ENCODE measurements at places on chromosomes 2 and 18. TPM values are rescaled to one million over a fixed set of nuclear protein-coding genes. Genes with fewer than 3 reads are reported as not detected.

- no peak for DNase-seq
Observed at GRCh38 chr2:28296904-28297303, 95.8 kb upstream of the FOSL2 start.

- no peak for DNase-seq
Observed at GRCh38 chr2:33409417-33409955, 67.0 kb upstream of the RASGRP3 start.

GRCh38 chr2:149330127-149331022 lies at the start of gene LYPD6:
TSS of gene LYPD6 (plus strand) at chr2:149330587. CDS start at chr2:149437709, 107,122 bp downstream.
- DNase-seq: peak; percentile 67

- DNase-seq: no peak
Observed at GRCh38 chr2:47311764-47312490, 91.0 kb upstream of the MSH2 start.

DNA sequence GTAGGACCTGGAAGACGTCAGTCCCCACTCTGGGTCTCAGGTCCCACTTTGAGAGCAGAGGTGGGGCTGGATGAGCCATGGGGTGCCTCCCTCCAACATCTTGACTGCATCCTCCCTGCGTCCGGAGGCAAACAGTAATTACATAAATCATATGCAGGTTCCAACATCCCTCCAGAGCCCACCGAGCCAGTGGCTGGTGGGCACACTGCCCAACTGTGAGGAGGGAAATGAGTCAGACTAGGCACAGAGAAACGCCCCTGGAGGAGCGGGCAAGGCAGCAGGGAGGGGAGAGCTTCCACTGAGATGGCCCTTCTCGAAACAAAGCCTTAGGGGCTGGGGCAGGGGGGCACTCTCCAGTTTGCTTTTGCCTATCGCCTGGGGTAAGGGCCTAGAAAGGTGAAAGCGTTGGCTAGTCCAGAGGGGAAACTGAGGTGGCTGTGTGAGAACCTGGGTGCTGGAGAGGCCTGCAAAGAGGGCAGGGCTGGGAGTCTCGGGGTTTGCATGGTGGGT lies 168.2 kb upstream of the MYCN start:
- no peak for DNase-seq

DNA sequence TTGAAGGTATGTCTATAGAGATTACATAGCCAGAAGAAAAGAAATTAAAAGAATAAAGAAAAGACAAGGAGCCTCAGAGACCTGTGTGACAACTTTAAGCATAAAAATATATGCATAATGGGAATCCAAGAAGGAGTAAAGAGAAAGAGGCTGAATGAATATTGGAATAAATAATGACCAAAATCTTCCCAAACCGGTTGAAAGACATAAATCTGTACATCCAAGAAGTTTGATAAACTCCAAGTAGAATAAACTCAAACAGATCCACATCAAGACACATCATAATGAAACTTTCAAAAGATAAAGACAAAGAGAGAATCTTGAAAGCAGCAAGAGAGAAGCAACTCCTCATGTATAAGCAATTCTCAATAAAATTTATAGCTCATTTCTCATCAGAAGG lies 132.4 kb upstream of the ZNF516 start:
- no peak for DNase-seq

DNA sequence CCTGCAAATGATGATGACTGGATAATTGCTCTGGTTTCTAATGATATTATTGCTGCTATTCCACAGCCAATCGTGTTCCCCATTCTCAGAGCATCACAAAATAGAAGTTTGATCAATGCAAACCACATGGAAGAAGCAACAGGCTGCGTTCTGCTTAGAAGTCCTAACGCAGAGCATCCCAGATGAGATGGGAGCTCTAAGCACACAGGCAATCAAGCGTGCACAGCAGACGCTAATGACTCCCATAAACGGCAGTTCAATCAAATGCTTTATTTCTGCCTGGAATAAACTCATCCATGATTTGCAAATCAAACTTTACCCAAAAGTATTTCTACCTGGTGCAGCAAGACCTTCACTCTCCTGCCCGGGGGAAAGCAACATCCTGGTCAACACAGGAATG lies 304.2 kb downstream of the FBXO15 start:
- no peak for DNase-seq

GRCh38 chr2:234840336-234840735 lies 111.5 kb upstream of the SH3BP4 start:
- DNase-seq: peak; percentile 95

DNA sequence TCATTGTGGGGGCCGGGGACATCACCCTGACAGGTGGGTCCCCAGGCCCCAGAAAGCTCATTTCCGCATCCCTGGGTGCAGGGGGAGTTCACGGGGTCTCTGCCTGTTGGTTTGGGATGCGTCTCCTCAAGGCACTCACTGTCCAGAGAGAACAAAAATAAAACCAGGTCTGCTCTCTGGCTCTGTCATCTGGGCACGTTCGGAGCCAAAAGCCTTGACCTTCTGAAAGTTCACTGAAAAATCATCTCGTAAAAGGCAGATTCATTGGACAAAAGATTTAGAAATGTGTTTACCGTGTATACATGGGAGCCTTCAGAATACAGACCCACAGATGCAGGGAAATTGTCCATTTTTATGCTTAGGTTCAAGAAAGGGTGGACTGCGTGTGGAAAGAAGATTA lies 26.6 kb downstream of the MLPH start:
- DNase-seq: no peak

GRCh38 chr2:165576409-165577154 lies 107.1 kb downstream of the CSRNP3 start:
- DNase-seq: no peak

GRCh38 chr2:97747285-97747684 lies 33.9 kb downstream of the ZAP70 start:
- DNase-seq: no peak

DNA sequence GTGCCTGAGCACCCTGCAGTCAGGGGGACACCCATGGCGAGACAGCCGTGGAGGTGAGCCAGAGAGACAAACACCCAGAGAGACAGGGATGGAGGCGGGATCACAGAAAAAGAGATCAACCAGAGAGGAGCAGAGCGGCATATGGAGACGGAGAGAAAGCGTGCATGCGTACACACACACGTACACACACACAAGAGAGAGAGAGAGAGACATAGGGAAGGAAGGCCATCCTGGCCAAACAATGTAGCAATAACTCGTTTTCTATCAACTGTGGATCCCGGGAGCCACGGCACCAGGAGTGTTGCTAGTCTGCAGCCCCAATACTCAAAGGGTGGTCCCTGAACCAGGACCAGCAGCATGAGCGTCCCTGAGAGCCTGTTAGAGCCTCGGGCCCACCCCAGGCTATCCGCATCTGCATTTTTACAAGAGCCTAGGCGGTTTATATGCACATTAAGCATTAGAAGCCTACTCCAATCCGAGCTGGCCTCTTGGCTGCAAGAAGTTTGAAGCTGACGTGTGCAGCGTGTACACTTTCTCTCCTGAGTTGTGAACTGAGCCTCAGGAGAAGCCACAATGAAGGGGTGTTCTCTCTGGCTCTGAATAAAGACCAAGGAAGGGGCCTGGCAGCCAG lies 50.1 kb upstream of the MYCN start:
- DNase-seq: no peak

The NGEF gene
- 9.3 TPM for total RNA-seq

The CGREF1 gene
- 2.1 TPM for total RNA-seq

The CAPG gene
- total RNA-seq: 1.4 TPM

The CTNNA2 gene
- total RNA-seq: not detected

The DCC gene
- not detected for total RNA-seq

The CCBE1 gene
- total RNA-seq: 5.1 TPM

The RELCH gene
- total RNA-seq: 19.4 TPM

The TLX2 gene
- total RNA-seq: not detected

All from SJSA1 (cell line).